Activated CD4-positive, alpha-beta T cell treated with anti-CD3 and anti-CD28 coated beads for 24 hours (primary cell): ENCODE measurements at places on chromosomes 3 and 15.

DNA sequence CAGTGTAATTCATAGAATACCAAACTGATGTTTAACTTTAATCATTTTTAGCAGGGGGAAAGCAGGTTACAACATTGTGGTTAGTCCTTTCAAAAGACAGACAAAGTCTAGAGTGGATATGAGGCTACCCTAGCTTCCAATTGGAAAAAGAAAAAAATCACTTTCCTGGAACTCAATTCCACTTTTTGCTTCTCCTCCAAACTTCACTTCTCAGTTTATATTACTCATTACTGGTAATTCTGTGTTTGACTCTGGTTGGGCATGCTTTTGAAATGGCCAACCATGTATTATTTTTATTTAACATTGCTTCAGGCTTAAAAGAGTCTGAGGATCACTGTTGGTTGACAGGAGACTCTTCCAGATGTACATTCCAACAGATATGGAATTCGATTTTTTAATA lies 84.8 kb downstream of the RAP2B start:
- no peak for DNase-seq

DNA sequence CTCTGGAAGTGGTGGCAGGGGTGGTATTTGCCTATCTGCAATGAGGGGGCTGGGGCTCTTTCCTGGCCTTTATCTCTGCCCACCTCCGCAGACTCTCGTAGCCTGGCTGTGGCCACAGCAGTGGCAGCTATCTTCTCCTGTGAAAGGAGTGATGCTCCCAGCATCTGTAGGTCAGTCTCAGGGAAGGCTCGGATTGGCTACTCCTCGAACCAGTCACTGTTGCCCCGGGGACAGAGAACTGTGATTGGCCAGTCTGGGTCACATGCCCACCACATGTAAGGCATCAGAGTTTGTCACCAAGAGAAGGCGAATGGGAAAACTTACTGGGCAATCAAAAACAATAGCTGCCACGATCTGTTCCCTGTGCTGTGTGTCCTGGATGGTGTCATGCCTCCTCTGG lies 30.1 kb upstream of the FGD5 start:
- no peak for DNase-seq

DNA sequence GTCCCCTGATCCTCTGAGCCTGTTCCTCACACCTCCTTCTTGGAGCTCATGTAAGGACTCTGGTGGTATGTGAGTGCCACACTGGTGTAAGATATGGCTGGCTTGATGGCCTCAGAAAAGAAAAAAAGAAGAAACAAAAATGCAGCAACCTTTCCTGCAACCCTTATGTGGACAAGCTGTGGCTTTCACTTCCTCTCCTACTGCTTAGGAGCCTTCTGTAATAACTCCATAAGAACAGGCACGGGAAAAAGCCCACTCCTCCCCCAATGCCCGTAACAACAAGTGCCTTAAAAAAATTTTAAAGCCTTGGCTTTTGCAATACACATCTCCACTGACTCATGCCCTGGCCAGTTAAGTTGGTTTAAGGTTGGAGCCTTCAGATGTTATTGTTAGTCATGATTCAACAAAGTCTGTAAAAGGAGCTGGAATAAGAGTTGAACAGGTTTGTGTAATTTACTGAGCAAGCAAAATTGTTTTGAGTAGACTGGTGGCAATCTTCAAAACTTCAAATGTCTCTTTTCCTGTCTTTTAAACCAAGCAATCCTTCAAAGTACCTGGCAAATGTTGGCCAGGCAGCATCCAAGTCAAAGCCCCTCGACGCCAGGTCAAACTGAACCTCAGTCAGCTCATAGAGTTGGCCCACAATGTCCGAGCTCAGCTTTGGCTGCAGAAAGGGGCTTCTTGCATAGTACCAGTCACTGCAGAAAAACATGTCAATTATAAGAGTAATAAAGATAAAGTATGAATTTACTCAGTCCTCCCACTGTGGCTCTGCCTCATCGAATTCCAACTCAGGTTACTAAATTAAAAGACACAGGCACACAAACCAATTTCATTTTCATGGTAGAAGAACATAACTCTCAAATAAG lies 22.9 kb downstream of the FYCO1 start:
- no peak for DNase-seq

DNA sequence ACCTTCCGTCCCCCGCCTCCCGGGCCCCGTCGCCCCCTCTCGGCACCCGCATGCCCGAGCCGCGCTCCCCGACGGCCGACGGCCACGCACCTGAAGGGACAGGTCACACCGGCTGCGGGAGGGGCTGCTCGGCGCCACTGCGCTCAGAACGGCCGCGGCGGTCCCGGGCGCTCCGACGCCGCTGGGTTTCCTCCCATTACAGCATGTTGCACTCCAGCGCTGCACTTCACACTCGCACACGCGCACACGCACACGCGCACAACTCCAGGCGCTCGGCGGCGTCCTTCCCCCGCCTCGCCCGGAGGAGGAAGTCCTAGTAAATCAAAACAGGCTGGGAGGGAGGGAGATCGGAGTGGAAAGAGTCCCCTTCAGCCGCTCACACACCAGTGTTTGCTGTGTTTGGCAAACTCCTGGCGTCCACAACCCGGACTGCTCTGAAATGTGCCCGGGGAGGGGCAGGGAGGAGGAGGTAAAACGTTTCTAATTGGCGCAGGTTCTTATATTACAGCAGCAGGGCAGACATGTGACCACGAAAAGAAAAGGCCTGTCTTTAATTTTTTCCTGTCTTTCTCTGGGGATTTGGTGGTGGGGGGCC lies 76.7 kb upstream of the VGLL4 start:
- no peak for DNase-seq

- no peak for DNase-seq
These were observed 461.4 kb downstream of the NSUN3 start for GRCh38 chr3:94524102-94524919.

GRCh38 chr3:161051856-161052255 lies 53.3 kb downstream of the B3GALNT1 start:
- no peak for DNase-seq

DNA sequence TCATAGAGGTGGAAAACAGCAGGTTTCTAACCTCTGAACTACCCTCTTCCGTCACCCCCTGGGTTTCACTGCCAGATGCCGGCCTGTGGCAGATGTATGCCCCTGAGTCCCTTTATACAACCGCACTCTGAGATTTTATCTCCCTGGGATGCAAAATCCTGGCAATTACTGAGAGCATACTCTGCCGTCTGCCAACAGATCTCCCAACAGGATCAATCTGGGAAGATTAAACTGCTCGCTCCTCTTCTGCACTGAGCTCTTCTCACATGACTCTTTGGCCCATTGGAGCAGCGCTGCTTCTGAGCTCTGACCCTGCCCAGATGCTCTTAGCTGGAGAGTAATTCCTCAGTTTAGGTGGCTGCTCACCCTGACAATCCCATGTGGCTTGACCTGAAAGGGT lies 133.2 kb downstream of the LIPC start:
- DNase-seq: no peak

DNA sequence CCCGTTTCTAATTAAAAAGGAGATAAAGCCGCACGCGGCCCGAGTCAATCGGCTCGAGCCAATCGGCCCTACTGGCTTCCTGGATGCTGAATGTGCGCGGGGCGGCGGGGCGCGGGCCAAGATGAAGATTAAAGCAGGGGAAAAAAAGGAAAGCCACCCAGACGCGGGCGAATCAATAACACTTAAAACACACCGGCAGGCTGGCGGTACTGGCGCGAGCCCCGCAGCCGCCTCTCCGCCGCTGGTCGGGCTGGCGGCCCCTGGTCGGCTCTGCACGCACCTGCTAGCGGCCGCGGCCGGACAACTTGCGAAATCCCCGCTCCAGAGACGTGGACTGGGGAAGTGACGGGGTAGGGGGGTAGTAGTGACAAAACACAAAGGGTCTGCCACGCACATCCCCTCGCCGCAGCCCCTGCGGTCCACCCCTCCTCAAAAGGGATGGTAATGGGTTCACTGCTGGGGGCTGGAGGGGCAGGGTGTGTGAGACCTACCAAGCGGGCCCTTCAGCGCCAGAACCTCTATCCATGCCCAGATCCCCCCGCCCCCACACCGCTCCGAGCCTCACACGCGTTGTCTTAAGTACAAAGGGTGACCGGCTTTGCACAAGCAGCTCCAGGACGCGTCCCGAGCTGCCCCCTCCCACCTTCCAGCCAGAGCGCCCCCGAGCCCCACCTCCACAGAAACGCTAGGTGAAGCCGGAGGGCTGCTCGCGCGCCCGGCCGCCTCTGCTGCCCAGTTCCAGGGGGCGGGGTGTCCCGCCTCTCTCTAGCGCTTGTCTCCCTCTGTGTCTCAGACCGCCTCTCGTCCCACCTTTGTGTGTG lies 1.4 kb downstream of the WNT7A start:
- no peak for DNase-seq

- no peak for DNase-seq
These were observed 69.1 kb downstream of the TTC23 start for GRCh38 chr15:99180086-99180963.

DNA sequence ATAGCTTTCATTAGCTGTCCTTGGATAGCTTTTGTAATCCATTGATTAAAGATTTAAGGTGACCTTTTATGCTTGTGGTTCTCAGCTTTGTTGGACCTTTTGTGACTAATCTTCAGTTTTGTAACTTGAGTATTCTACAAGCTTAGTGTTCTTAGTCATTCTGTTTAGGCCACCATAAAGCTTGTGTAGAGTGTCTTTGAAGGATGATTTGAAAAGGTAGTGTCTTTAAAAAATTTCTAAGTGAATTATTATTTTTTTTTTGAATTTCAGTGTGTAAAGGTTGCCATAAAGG lies 7.5 kb downstream of the MORF4L1 start:
- no peak for DNase-seq

GRCh38 chr15:62841891-62842559 lies 200.5 kb upstream of the TPM1 start:
- no peak for DNase-seq

DNA sequence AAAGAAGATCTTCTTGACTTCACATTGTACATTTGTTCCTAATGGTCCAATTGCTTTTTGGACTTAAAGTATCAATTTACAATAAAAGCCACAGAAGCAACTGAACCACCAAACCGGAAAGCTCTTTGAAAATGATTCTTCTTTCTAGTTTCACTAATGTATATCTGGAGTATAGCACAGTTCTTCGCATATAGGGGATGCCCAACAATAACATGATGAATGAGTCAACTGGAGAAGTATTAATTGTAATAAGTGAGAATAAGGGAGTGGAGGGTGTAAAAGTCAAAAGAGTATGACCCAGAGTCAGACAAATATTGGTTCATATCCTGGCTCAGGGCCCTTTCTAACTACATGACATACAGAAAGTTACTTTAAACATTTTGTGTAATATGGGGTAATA lies 425.2 kb downstream of the ZBTB20 start:
- no peak for DNase-seq

GRCh38 chr15:31574766-31575165 lies 248.1 kb downstream of the KLF13 start:
- DNase-seq: no peak

DNA sequence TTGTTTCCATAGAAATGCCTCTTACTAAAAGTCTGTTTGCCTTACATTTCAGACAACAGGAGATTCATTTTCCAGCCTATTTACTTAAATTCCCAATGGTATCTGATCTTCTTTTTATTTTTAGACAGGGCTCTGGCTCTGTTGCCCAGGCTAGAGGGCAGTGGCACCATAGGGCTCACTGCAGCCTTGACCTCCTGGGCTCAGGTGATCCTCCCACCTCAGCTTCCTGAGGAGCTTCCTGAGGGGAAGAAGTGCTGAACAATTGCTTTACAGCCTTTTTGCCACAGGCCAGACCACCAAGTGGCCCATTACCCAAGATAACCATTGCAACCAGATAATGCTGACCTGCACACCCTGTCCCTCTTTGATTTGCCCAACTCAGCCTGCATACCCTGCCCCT lies 126.3 kb downstream of the PLCH1 start:
- DNase-seq: no peak

- DNase-seq: no peak
These were observed 85.8 kb downstream of the HMG20A start for GRCh38 chr15:77506311-77507142.

- DNase-seq: no peak
These were observed 332.6 kb upstream of the KCNMB2 start for GRCh38 chr3:178203650-178204049.

- no peak for DNase-seq
These were observed 310.4 kb downstream of the ERC2 start for GRCh38 chr3:56157693-56158362.

DNA sequence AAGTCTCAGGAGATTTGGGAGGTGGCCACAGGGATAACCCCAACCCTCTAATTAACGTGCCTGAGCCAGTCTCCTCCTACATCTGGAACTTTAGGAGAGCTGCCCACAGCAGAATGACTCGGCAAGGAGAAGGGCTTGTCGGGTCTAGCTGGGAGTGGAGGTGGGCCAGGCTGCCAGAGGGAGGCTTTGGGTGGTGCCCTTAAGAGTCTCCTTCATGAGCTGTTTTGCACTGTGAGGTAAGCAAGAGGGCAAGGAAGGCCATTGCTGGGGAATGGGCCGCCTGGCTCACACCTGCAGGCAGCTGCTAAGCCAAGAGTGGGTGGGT lies 3.6 kb upstream of the TNK2 start:
- no peak for DNase-seq

- no peak for DNase-seq
These were observed 415.8 kb upstream of the SEMA6D start for GRCh38 chr15:47301481-47301880.

- DNase-seq: no peak
These were observed 167.3 kb downstream of the FAM43A start for GRCh38 chr3:194852831-194853508.

GRCh38 chr3:128123156-128123537 lies 465 bp downstream of the RUVBL1 start:
- DNase-seq: no peak

GRCh38 chr15:74958320-74958907 lies 1.8 kb upstream of the RPP25 start:
- no peak for DNase-seq

DNA sequence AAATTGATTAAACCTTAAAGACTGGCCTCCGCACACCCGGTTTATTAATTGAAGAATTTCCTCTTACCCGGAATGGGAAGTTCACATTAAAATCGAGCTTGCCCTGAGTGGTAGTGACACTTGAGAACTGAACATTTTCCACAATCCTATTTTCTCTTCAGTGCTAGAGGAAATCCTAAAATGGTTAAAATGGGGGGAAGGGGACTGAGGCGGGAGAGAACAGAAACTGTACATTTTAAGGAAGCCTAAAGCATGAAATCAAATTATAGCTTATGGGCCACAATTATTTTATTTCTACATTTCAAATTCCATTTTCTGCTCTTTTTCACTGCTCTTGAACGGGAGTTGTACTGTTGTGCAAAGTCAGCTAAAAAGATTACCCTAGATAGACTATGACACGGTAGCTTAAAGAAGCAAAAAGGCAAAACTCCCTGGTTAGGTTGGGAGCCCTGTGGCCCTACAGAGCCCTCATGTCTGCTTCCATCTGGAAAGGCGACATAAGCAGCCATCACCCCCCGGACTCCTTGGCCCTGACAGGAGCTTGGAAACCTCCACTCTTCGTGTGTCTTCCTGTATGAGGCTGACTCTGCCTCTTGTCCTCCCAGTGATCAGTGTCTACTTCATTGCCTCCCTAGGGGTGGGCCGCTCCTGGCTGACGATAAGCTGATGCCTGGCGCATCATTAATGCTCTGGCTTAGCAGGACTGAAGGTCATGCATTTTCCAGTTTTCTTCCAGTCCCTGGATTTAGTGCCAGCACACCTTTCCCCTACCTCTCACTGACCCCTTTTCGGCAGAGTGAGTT lies 79.3 kb downstream of the EEFSEC start:
- no peak for DNase-seq
